ENCODE measurements at places on chromosomes 1 and 21.

DNA sequence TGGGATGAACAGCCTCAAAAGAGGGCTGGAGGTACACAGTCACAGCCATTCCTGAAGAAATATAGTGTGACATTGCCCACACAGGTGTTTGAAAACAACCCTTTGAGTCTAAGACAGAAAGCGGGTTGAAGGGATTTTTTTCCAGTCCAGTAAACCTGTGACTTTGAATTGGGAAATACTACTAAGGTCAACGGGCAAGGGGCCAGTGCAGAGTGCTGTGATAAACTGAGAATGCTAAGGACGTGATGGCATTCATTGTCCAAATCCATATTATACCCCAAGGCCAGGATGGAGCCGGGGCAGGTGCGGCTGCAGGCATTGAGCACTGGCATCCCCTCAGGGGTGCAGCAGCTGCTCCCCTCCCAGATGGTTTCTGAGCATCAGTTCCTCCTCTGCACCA is 36.6 kb downstream of the KIAA0040 start:
- H3K27me3 ChIP-seq = peaks cover 35% of the 10 kb centered on the region
- peaks cover 5% of the 10 kb centered on the region for H3K36me3 ChIP-seq
- no peak overlapping the region for H3K4me3 ChIP-seq
- DNase-seq = no peak
- no peak overlapping the region for H3K27ac ChIP-seq

DNA sequence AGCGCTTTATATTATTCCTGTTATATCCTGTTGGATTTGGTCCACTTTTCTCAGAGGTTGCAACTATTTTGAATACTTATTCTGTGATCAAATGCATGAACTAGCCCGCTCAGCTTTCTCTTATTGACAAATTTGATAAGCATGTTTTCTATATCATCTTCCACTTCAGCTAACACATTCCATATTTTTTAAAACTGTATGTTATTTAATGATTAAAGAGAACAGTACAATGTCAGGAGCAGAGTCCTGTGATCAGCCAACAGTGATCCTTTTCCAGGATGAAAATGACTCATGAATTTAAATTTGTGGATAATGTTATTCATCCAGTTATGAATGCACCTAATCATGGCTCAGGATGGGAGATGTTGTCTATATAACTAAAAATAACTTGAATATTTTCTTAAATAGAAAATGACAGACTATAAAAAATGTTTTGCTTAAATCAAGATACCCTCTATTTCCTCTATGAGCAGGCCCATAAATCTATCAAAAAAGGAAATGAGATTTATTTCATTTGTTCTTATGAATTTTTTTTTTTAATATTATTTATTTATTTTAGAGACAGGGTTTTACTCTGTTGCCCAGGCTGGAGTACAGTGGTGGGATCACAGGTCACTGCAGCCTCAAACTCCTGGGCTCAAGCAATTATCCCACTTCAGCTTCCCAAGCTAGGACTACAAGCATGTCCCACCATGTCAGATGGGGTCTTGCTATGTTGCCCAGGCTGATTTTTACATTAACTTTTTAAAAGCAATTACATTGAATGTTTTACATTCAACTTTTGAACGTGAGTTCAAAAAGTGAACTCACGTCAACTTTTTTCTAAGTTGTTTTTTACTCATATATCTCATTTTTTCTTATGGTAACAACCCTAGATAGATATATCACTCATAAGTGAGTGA is 12.5 kb downstream of the BPNT1 start:
- no peaks in the 10 kb centered on the region for H3K27me3 ChIP-seq
- peaks cover 6% of the 10 kb centered on the region for H3K36me3 ChIP-seq
- H3K4me3 ChIP-seq = no peak overlapping the region
- H3K4me1 ChIP-seq = no peaks in the 10 kb centered on the region

DNA sequence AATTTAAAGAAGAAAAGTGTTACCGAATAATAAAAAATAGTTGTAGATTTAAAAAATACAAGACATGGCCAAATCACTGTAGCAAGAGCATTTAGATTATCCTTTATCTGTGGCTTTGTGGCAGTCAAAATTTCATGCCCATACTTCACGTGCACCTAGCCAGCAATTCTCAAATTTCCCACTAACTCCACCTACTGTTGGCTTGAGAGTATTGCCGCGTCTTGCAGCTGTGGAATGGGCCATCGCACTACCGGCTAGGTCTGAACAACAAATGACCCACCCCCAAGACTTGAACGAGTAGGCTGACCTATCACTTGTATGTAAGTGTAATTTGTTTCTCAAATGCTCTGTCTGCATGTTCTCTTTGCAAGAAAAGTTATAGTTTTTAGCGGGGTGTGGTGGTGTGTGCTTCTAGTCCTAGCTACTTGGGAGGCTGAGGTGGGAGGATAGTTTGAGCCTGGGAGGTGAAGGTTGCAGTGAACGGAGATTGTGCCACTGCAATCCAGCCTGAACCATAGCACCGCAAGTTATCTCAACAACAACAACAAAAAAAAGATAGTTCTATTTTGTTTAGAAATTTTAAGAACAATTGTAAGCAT is 4.1 kb downstream of the KRTAP13-4 start:
- no peaks in the 10 kb centered on the region for H3K4me1 ChIP-seq
- H3K4me3 ChIP-seq = no peak overlapping the region
- H3K27ac ChIP-seq = no peak overlapping the region

- no peak overlapping the region for H3K4me3 ChIP-seq
- no peaks in the 10 kb centered on the region for H3K4me1 ChIP-seq
- H3K36me3 ChIP-seq = peaks cover 52% of the 10 kb centered on the region
- no peak for DNase-seq
These were observed 13.7 kb downstream of the HEATR1 start for GRCh38 chr1:236590553-236591150.

DNA sequence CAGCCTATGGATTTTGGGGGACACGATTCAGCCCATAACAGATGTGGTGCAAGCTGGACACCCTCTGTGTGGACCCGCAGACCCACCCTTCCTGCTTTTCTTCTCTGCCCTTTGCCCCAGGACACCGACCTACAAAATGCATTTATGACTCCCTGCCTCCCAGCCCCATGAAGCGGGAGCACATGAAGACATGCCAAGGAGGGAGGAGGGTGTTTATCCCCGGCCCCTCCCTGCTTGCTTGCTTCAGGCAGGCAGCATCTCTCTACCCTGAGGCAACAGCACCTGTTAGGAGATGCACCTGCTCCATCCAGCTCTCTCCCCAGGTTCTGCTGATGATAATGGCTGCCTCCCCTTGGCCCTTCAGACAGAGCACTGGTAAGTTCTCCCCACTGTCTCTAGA is 187.5 kb downstream of the PSMG1 start:
- no peaks in the 10 kb centered on the region for H3K27me3 ChIP-seq
- H3K4me3 ChIP-seq = no peak overlapping the region
- peaks cover 17% of the 10 kb centered on the region for H3K4me1 ChIP-seq
- H3K27ac ChIP-seq = no peak overlapping the region
- no peaks in the 10 kb centered on the region for H3K36me3 ChIP-seq
- no peak for DNase-seq

GRCh38 chr21:26972192-26972591 is 5.3 kb upstream of the ADAMTS5 start:
- H3K27me3 ChIP-seq = no peaks in the 10 kb centered on the region
- no peaks in the 10 kb centered on the region for H3K36me3 ChIP-seq
- H3K27ac ChIP-seq = no peak overlapping the region
- no peak for DNase-seq

DNA sequence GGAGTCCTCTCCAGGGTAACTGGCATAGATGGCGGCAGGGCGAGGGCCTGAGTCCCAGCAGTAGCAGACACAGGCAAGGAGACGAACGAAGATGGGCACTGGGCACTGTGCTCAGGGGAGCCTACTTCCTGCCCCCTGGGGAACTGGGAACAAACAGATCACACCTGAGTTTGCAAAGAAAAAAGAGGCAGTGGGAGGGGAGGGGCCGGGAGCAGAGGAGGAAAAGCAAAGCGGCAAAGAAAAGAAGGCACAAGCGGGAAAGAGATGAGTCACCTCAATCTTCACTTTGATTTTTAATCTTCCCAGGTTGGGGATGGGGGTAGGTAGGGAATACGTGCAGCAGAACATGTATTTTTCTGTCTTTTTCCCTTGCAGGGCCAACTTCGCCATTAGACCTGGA is 44.0 kb downstream of the ZSCAN20 start:
- H3K27me3 ChIP-seq = peaks cover 46% of the 10 kb centered on the region
- H3K36me3 ChIP-seq = no peaks in the 10 kb centered on the region
- no peak overlapping the region for H3K4me3 ChIP-seq
- DNase-seq = no peak

- no peaks in the 10 kb centered on the region for H3K4me1 ChIP-seq
- H3K36me3 ChIP-seq = no peaks in the 10 kb centered on the region
- no peak overlapping the region for H3K4me3 ChIP-seq
- no peak overlapping the region for H3K27ac ChIP-seq
- H3K27me3 ChIP-seq = no peaks in the 10 kb centered on the region
These were observed 15.0 kb upstream of the ERMAP start for GRCh38 chr1:42801832-42802473.

GRCh38 chr1:10339815-10340214 is 59.0 kb upstream of the PGD start:
- no peak overlapping the region for H3K4me3 ChIP-seq
- H3K27me3 ChIP-seq = no peaks in the 10 kb centered on the region
- no peak overlapping the region for H3K27ac ChIP-seq
- peak; percentile 8 for DNase-seq
- H3K4me1 ChIP-seq = no peaks in the 10 kb centered on the region

GRCh38 chr1:219587801-219588561 is 24.9 kb downstream of the ZC3H11B start:
- H3K4me1 ChIP-seq = no peaks in the 10 kb centered on the region
- H3K27ac ChIP-seq = no peak overlapping the region
- no peak for DNase-seq
- H3K27me3 ChIP-seq = peaks cover 4% of the 10 kb centered on the region
- no peaks in the 10 kb centered on the region for H3K36me3 ChIP-seq

- peaks cover 13% of the 10 kb centered on the region for H3K36me3 ChIP-seq
- no peak for DNase-seq
- H3K4me3 ChIP-seq = no peak overlapping the region
These were observed 43.8 kb downstream of the KIRREL1 start for GRCh38 chr1:158037008-158037865.

DNA sequence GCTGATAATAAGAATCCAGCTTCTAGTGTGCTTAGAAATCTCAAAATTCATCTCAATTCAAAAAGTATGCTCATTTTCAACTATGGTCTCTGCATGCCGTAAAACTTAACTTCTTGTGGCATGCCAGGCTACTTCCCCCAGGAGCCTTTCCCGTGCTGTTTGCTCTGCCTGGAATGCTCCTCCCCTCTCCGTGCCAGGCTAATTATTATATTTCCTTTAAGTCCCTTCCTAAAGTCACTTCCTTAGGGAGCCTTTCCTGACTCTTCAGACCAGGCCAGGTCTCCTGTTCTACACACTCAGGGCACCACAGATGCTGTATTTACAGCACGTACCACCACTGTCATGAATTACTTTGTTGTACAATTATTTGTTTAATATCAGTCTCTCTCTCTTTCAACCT is 67.1 kb upstream of the PPP2R5A start:
- peaks cover 14% of the 10 kb centered on the region for H3K4me1 ChIP-seq
- no peak overlapping the region for H3K27ac ChIP-seq
- no peak for DNase-seq
- no peaks in the 10 kb centered on the region for H3K27me3 ChIP-seq

GRCh38 chr1:156816561-156817328 is at the start of gene SH2D2A:
Gene SH2D2A, minus strand, starts transcription at chr1:156816848. Its CDS starts 140 bp downstream, at chr1:156816708.
- DNase-seq = no peak
- no peak within 1 kb of the TSS for H3K27ac ChIP-seq
- H3K4me3 ChIP-seq = no peak within 1 kb of the TSS
- peaks cover 7% of the 10 kb centered on the region for H3K36me3 ChIP-seq
- peaks cover 47% of the 10 kb centered on the region for H3K27me3 ChIP-seq

DNA sequence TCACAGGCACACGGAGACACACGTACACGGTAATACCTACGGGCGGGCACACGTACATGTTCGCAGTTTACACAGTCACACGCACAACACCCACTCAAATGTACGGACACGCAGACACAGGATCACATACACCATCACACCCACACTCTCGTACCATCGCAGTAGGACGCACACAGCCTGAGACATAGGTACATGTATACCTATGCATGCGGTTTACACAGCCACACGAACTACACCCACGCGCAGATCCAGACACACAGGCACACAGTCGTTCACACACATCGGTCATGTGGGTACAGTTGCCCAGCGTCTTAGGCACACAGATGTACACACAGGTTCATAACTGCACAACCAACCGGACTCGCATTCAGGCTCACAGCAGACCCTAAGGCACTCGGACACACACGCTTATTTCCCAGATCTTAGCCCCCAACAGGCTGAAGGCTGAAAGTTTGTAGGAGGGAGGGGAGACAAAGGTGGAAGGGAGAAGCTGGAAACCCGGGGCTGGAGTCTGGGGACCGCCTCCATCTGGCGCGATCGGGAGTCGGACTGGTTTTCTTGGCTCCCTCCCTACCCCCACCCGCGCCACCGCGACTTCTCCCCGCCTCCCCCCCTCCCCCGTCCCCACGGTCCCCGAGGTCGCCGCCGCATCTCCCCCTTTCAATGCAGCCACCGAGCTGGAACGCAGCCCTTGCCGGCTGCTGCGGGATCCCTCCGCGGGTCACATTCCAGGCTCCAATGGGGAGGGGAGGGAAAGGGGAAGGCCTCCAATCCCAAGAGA is 51.9 kb upstream of the SYNC start:
- peak; percentile 54 for DNase-seq
- H3K36me3 ChIP-seq = peaks cover 36% of the 10 kb centered on the region
- H3K27me3 ChIP-seq = no peaks in the 10 kb centered on the region

GRCh38 chr1:166905136-166905535 is 29.1 kb upstream of the TADA1 start:
- no peak overlapping the region for H3K27ac ChIP-seq
- no peak overlapping the region for H3K4me3 ChIP-seq
- H3K36me3 ChIP-seq = no peaks in the 10 kb centered on the region

DNA sequence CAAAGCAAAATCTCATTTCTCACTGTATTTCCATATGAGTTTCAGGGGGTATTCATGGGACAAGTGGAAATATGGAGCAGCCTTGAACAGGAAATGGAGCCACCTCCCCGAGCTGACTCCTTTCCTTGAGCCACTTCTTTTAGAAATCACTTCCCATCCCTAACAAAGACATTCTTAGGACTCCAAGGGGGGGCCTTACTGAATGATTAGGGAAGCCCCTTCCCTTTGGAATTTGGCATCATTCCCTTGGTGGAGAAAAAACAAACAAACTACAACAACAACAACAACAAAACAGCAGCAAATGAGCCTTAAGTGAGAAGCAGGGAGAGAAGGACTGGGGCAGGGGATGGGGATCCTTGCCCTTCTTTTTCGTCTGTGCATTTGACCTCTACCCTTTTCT is 278.3 kb downstream of the ZNF648 start:
- H3K4me1 ChIP-seq = no peaks in the 10 kb centered on the region
- peaks cover 61% of the 10 kb centered on the region for H3K27me3 ChIP-seq
- no peak overlapping the region for H3K4me3 ChIP-seq
- no peak for DNase-seq
- H3K36me3 ChIP-seq = no peaks in the 10 kb centered on the region
- H3K27ac ChIP-seq = no peak overlapping the region

- no peak for DNase-seq
- no peaks in the 10 kb centered on the region for H3K27me3 ChIP-seq
- H3K27ac ChIP-seq = no peak overlapping the region
- H3K4me1 ChIP-seq = no peaks in the 10 kb centered on the region
These were observed 1563.2 kb downstream of the KCNT2 start for GRCh38 chr1:195045072-195045471.
